CD8-positive, alpha-beta memory T cell (primary cell): ENCODE measurements at places on chromosomes 16 and 17. TPM values are rescaled to one million over a fixed set of nuclear protein-coding genes. Genes with fewer than 3 reads are reported as not detected.

GRCh38 chr17:64709481-64709880 lies 47.4 kb upstream of the SMURF2 start:
- no peak for DNase-seq
- peaks cover 65% of the 10 kb centered on the region for H3K4me1 ChIP-seq
- H3K27ac ChIP-seq: peak overlapping the region; percentile 41
- peak overlapping the region; percentile 27 for H3K4me3 ChIP-seq
- H3K27me3 ChIP-seq: no peaks in the 10 kb centered on the region

Gene PRDM7
- total RNA-seq: not detected

- peak overlapping the region; percentile 19 for H3K27ac ChIP-seq
- DNase-seq: peak; percentile 66
- peak overlapping the region; percentile 46 for H3K4me3 ChIP-seq
- H3K36me3 ChIP-seq: no peaks in the 10 kb centered on the region
Measured at GRCh38 chr17:40582328-40582901, 17.1 kb upstream of the CCR7 start.

DNA sequence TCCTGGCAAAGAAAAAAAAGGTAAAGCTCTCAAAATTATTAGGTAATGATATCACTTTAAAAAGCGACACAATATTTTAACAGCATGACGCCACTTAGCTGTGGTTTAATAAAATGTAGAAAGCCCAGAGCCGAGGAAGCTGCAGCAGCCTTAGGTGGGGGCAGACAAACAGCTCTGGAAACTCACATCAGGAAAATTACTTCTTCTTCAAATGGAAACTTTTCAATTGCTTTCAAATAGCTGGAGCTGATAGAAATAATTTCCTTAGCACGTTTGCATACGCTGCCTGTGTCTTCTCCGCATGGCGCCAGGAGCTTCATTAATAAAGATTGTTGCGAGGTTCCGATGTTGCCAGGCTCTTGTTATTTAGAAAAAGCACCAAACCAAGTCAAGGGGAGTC lies 835.3 kb upstream of the EEF2KMT start:
- no peaks in the 10 kb centered on the region for H3K27me3 ChIP-seq
- no peaks in the 10 kb centered on the region for H3K4me1 ChIP-seq
- DNase-seq: no peak
- no peak overlapping the region for H3K4me3 ChIP-seq
- H3K36me3 ChIP-seq: no peaks in the 10 kb centered on the region

- no peaks in the 10 kb centered on the region for H3K27me3 ChIP-seq
- no peaks in the 10 kb centered on the region for H3K4me1 ChIP-seq
- H3K27ac ChIP-seq: no peak overlapping the region
- no peak overlapping the region for H3K4me3 ChIP-seq
- no peak for DNase-seq
Measured at GRCh38 chr17:16100737-16101400, 101.2 kb downstream of the TTC19 start.

DNA sequence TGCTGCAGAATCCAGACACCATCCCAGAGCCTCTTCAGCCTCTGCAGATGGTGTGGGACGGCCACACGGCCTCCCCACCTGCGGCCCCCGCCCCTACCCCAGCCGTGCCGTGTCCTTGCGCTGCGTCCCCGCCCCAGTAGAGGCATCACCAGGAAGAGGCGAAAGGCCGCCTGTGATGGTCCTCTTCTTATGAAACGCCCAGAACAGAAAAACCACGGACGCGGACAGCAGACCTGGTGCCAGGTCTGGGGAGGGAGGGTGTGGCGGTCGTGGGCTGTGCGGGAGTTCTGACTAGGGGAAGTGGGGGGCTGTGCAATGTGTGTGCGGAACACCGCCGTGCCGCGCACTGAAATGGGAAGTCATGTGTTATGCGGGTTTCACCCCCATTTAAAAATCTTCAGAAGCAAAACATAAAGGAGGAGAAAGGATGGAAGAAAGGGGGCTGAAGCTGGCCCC lies 25.5 kb downstream of the ACSF3 start:
- peaks cover 10% of the 10 kb centered on the region for H3K36me3 ChIP-seq
- H3K27ac ChIP-seq: no peak overlapping the region
- peaks cover 53% of the 10 kb centered on the region for H3K4me1 ChIP-seq

GRCh38 chr17:34633760-34634159 lies 54.4 kb downstream of the TMEM132E start:
- H3K36me3 ChIP-seq: no peaks in the 10 kb centered on the region
- DNase-seq: no peak
- H3K27ac ChIP-seq: no peak overlapping the region
- peaks cover 9% of the 10 kb centered on the region for H3K4me1 ChIP-seq

DNA sequence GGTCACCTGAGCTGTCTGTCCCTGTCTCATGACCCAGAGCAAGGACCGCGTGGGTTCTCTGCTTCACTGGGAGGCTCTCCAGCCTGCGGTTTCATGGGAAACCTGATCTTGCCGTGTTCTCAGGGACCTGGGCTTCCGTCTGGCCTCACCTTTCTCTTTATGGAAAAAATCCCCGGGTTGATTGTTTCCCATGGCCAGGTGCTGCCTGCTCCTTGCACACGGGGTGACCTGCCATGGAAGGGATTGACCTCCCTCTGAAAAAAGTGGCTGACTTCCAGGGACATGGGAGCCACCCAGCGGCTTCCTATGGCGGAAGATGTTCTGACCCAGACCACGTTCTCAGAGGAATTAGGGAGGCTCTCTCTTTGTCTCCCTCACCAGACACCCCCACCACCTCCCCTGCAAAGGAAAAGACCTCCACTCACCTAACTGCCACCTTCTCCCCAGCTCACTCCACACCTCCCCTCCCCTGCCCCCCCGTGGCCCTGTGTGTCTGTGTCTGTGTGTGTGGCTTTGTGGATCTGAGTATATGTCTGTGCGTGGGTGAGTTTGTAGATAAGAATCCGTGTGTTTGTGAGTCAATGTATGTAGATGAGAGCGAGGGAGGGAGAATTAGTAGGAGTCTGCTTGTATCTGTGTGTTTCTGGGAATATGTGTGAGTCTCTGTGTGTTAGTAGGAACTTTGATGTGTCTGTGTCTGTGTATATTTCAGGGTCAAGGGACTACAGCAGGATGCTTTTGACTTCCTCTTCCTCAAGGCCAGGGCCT lies 154.6 kb downstream of the NTN1 start:
- no peaks in the 10 kb centered on the region for H3K4me1 ChIP-seq
- DNase-seq: no peak
- no peaks in the 10 kb centered on the region for H3K27me3 ChIP-seq
- H3K27ac ChIP-seq: no peak overlapping the region
- H3K36me3 ChIP-seq: no peaks in the 10 kb centered on the region

DNA sequence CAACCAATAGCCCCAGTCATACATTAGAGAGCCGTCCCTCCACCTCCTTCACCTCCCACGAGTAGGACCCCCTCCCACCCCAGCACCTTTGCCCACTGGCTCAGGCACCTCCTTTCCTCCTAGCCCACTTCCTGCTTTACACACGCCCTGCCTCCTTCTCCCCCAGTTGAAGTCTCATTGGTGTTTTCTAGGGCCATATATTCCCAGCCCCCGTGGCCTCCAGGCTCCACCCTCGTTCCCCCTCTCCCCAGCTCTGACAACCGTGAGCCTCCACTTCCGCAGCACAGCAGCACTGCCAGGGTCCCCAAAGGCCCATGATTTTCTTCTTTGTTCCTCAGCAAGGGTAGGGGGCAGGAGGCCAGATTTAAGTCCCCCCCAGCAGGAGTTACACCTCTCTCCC lies 340.3 kb upstream of the TNRC6C start:
- DNase-seq: no peak
- no peaks in the 10 kb centered on the region for H3K36me3 ChIP-seq
- H3K27ac ChIP-seq: no peak overlapping the region
- no peak overlapping the region for H3K4me3 ChIP-seq
- no peaks in the 10 kb centered on the region for H3K4me1 ChIP-seq

- H3K27me3 ChIP-seq: no peaks in the 10 kb centered on the region
- peak overlapping the region; percentile 64 for H3K4me3 ChIP-seq
- no peak overlapping the region for H3K27ac ChIP-seq
- no peaks in the 10 kb centered on the region for H3K36me3 ChIP-seq
- DNase-seq: peak; percentile 54
- H3K4me1 ChIP-seq: peaks cover 9% of the 10 kb centered on the region
Measured at GRCh38 chr16:67000384-67001351, 12.3 kb downstream of the CES4A start.

Gene BRIP1
- total RNA-seq: 11.7 TPM

Gene FBXO39
- total RNA-seq: not detected

DNA sequence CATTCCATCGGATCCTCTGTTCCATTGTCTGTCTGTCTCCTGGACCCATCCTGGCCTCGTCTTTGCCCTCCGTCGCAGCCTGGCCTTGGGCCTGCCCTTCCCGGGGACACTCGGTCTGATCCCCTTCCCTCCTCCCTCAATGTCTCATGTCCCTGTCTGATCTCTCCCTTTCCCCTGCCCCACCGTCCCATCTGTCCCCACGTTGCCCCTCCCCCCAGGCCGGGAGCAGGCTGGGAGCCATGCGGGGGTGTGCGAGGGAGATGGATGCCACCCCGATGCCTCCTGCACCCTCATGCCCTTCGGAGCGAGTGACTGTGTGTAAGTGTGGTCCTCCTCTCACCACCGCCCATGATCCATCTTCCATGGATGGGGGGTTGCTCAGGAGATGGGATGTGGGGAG lies 5.3 kb upstream of the ATP2A1 start:
- H3K4me1 ChIP-seq: no peaks in the 10 kb centered on the region
- DNase-seq: no peak
- H3K4me3 ChIP-seq: no peak overlapping the region

- no peaks in the 10 kb centered on the region for H3K36me3 ChIP-seq
- no peak overlapping the region for H3K27ac ChIP-seq
- no peak overlapping the region for H3K4me3 ChIP-seq
- no peaks in the 10 kb centered on the region for H3K27me3 ChIP-seq
- DNase-seq: no peak
- no peaks in the 10 kb centered on the region for H3K4me1 ChIP-seq
Measured at GRCh38 chr16:56534847-56535383, 15.1 kb upstream of the BBS2 start.
